ENCODE measurements at places on chromosomes 6 and 20.

DNA sequence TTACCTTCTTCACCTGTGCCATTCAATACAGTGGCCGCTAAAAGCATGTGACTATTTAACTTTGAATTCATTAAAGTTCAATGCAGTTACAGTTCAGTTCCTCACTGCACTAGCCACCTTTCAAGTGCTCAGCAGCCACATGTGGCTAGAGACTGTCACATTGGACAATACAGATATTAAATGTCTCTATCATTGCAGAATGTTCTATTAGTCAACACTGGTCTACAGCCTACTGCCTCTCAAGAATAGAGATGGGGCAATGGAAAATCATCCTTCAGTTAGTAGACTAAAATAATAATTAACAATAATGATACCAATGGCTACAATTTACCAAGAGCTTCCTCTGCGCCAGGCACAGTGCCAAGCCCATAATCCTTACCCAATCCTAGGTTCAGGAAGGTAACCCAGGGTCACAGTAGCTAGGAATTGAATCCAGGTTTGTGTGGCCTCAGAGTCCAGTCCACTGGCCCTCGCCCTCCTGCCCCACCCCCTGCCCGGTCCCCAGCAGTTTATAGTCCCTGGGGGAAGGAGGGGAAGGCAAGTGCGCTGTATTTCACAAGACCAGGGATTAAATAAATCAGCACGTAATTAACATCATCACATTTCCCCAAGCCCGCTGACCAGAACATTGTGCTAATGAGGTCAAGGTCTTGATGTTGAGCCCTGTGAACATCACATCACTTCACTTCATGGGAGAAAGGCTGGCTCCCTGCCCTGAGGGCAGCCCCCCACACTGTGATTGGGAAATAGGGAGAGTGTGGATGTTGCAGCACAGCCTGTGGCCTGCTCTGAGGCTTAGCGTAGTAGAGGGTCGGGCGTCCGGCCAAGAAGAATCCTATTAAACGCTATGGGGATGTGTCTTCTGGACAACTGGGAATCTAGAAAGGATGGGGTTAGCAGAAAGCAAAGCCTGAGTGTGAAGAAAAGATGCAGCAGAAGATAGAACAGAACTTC lies 147.2 kb downstream of the VEGFA start:
- no peak for DNase-seq

GRCh38 chr6:90934081-90934480 lies 347.2 kb upstream of the MAP3K7 start:
- DNase-seq, result no peak

GRCh38 chr20:62237514-62237800 lies 864 bp upstream of the OSBPL2 start:
- DNase-seq, result no peak

DNA sequence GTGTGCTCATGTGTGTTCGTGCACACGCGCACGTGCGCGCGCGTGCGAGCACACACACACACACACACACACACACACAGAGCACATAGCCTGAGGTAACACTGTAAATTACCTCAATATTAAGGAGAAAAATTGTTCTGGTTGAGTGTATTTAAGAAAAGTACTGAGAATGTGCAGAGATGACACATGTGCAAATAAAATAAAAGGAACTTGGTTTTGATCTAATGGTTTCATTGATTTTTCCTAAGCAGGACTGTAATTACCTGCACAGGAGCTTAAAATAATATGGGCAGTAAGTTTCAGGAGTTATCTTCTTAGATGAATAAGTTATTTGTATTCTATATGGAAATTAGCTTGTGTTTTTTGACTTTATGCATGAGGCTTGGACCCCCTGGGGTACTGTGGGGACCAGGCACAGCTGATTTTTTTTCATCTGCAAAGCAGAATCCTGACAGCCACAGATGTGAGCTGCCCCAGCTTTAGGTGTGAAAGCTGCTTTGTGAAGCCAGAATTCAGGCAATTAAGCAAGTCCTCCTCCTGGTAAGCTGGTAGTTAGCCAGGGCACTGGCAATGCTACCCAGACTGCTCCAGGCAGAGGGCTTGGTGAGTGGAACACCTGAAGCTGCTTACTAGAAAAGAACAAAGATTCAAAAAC lies 1040.6 kb upstream of the CITED2 start:
- peak; percentile 75 for DNase-seq

GRCh38 chr6:1079525-1079924 lies 232.4 kb upstream of the FOXQ1 start:
- no peak for DNase-seq

DNA sequence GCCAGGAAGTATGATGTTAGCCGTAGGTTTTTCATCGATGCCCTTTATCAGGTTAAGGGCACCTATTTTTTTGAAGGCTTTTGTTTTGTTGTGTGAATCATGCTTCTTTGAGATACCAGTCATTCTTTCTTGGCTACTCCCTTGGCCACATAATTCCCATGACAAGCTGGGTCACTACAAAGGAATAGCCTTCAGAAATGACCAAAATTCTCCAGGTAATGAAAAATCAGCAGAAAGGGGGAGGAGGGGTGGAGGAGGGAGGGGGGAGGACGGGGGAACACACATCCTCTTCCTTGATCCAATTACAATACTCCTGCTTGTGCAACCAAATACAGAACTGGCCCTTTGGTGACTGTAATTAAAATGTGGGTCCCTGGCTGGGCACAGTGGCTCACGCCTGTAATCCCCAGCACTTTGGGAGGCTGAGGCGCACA lies 21.7 kb upstream of the TGM2 start:
- no peak for DNase-seq

- no peak for DNase-seq
Measured at GRCh38 chr6:105511639-105512038, 108.8 kb upstream of the PREP start.

- DNase-seq, result no peak
Measured at GRCh38 chr20:63977739-63978276, 1.6 kb downstream of the SAMD10 start.

DNA sequence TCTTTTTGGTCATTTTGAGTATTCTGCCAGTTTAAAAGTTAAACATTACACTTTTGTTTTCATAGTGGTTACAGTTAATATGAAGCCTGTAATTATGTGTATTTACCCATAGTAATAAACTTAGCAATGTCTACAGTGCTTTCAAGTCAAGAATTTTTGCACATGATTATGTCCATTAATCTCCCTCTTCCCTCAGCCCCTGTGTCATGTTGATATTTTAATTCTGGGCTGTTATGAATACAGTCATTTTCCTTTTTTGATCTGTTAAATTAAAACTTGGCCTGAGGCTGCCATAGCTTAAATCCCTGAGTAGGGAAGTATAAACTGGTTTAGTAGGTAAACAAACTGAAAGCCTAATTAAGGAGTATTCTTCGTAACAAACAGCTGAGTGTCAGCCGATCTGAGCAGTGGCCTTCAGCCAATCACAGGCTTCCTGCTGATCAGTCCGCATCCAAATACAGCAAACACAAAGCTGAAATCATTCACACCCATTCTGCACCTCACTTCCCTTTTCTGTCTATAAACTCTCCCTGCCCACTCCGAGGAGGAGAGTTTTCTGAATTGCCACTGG lies 9.5 kb upstream of the SFT2D1 start:
- peak; percentile 47 for DNase-seq

DNA sequence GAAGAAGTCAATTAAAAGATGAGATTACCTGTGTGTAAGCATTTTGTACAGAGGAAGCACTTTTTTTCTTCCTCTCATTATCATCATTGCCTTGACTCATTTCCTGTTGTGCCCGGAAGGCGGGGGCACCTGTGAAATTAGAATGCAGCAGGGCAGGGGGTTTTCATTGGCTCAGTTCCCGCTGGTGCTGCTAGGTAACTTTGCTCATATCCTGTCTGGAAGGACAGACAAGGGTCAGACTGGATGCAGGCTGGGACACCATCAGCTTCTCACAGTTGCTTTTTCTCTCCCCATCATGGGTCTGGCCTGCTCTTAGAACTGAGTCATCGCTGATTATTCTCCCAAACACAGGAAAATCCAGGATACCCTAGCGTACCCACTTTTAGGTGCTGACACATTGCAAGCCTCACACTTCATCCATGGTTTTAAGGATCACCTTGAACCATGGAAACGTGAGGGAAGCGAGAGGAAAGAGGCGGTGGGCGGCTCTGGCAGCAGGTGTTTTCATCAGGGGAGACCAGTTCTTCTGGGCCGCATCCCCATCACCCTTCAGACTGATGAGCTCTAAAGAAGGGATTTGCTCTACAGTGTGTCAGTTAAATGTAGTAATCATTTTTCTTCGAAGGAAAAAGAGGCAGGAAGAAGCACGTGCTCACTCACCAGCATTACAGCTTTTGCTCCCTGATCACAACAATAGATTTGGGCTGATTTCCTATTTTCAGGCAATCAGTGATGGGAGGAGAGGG lies 195.7 kb upstream of the SASH1 start:
- no peak for DNase-seq

DNA sequence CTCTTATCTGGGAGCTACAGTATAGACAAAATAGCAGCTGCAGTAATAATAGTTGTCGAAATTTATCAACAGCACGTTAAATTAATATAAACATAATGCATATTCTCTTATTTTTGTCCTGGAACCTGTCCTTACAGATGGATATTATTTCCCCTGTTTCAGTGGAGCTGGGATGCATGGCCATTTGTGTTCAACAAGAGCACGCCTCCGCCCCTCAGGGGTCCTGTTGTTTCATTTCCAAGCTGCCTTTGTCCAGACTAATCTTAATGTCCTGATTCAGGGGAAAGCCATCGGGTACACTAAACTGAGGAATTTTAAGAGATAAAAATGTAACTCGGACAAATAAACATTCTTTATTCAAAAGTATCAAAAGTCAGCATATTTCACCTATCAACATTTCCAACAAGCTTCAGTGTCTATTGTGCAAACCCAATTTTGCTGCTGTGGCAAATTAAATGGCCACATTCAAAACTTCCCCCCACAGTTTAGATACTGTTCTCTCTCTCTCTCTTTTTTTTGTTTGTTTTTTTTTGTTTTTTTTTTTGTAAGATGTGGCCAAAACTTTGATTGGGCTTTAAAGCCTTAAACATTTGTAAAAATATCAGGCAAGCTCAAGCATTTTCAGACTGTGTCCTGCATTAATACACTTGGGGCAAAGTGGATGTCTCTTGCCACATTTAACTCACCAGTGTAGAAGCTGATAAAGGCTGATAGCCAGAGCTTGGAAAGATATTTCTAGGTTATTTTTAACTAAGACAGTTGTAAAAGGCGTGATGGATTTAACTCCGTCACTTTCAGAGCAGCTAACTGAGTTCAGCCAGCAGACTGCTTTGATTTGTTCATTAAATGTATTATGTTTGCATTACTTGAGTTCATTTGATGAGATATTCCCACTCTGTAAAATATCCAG lies 112.5 kb upstream of the QKI start:
- DNase-seq, result peak; percentile 38

DNA sequence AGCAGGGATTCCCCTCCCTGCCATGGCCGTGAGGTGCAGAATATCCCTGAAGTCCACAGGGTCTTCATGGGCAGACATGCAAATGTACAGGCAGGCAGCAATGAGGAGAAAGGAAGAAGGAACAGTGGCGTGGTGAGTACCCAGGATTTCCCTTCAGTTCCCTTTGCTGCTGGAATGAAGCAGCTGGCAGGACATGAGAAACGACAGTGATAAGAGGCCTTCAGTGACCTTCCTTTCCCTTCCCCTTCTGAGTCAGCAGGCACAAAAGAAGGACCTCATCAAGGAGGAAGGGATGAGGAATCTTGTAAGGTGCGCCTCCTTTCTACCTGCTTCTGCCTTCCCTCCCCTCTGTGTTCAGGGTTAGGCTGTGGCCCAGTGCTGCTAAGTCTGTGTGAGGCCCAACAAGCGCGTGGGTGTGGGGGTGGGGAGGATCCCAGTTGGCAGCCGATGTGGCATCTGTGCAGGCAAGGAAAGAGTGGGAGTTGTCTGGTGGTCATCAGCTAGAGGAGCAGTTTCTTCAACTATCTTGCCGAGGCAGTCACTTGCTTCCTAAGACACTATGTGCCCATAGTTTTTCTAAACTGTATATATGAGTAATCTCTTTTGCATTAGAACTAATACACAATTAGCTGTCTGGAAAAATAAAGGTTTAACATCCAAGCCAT lies 29.5 kb upstream of the FBXO9 start:
- no peak for DNase-seq

DNA sequence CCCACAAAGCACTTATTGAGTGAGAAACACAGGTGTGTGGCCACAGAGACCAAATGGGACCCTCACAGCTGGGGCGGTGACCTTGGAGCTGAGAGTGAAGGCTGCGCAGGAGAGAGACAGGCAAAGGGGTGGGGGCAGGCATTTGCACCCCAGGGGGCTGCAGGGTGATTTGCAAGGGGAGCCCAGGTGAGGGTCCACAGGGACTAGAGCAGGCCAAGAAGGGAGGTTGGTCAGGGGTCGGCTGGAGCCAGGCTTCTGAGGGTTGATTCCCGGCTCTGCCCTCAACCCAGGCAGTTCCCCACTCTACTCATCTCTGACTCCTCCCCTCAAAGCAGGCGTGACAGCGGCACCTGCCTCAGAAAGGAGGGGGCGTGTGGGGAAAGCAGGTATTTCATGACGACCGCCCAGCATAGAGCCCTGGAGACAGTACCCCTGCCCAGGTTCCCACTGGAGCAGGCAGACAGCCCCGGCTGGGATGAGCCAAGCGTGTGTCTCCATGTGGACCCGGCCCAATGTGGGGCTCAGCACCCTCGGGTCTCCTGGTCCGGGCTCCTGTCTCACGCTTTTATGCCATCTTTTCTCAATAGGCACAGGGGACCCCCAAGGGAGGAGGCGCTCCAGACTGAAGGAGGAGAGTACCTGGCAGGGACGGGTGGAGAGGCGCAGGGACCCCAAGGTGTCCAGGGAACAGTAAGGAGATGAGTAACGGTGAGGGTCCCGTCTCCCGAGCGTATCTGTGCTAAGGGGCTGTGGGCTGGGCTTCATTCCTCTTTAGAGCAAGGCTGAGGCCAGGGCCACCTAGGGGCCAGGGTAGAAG lies 3.1 kb upstream of the MRGBP start:
- DNase-seq, result no peak

GRCh38 chr6:110367825-110368224 lies 9.7 kb upstream of the METTL24 start:
- no peak for DNase-seq

DNA sequence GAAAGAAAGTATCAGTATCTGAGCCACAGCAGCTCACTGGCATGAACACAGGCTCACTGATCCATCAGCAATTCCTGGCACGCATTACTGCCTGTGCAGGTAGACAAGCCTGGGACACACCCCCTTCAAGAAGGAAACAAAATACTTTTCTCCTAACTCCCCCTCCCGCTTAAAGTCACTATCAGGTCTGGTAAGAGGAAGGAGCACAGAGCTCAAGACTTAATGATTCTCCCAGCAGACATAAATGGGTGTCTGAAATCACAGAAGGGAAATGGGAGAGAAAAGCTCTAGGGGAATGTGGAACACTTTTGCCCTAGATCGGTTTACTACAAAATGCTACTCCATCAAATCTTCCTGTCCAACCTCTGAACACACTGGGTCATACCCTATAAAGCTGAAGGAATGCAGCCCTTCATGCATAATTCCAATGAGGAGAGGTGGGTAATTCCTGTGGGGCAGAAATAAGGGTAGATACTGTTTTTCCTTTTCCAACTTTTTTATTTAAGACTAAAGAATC lies at the start of gene ADGRF1:
TSS of gene ADGRF1 (minus strand) at position 58 of the 517 bp plus-strand sequence. CDS start 13,271 bp downstream, outside the sequence.
- DNase-seq, result no peak

DNA sequence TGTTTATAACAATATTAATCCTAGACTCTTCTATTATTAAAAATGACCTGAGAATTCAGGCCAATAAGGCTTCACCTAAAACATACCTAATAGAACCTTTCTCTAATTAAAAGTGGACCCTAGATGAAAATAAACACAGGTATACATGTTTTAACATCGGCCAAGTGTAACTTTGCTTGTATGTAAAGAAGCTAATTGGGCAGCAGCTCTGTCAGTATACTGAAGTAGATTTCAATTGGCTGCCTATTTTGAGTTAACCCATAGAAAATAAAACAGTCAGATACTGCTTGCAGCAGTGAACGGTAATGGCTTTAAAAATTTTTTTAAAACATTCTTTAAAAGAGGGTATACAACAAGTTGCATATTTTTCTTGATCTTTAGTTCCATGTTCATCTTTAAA lies 67.3 kb downstream of the PDSS2 start:
- no peak for DNase-seq

Measured in brain (organoid and tissue), 16 donors.